Bone marrow (tissue), 2 donors: ENCODE measurements at places on chromosomes 12 and 14.

DNA sequence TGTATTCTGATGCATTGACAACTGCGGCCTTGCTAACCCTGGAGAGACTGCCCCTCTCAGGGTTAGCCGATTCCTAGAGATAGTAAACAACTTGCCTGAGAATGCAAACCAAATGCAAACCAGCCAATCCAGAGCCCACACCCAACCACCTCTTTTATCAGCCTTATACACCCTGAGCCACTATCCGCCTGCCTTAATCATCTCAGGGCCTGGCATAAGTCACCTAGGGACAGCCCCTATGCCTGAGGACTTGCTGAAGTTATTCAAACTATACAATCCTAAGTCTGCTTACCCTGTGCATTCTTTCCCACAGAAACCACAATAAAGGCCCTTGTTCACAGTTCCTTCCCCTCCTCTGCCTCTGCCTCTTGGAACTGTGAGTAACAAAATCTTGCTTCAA, 177.2 kb downstream of the KCNA5 start:
- no peak for DNase-seq

- DNase-seq = no peak
Measured at GRCh38 chr14:102232348-102232625, 72.7 kb downstream of the MOK start.

- DNase-seq = peak; percentile 67
Measured at GRCh38 chr12:56220611-56221231, 1.0 kb downstream of the RNF41 start.

DNA sequence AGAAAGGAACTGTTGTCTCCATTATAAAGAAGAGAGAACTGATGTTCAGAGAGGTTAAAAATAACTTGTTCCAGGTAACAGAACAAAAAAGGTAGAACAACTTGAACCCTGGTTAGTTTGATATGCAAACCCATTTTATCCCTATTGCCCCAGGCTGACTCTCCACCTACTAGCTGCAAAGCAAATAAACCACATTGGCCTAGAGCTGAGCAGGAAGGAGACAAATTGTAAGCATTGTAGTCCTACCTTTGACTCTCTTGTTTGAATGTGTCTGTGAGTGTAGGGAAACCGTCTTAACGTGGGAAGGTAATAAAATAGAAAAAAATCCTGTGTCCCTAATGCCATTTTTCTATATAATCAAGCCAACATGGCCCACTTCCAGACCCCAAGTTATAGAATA, 126.4 kb downstream of the CCER1 start:
- DNase-seq = no peak

DNA sequence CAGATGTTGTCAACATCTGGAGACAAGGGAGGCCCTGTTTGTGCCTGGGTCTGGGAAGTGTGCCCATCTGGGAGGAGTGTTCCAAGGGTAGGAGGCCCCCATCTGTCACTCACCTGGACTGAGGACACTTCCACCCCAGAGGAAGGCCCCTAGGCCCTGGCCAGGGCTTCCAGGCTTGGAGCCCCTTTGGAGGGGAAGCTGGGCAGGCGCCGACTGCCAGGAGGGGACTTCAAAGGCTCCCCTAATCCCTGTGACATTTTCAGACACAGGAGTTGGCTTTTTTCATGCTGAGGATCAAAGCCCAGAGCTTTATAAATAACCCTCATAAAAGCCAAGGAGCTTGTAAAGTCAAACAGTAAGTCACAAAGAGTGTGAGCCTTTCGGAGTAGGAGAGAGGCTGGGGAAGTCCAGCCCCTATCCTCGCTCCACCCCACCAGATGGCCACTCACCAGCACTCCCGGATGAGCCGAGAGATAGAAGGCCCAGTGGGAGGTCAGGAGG, 17.6 kb upstream of the FAM222A start:
- DNase-seq = no peak

DNA sequence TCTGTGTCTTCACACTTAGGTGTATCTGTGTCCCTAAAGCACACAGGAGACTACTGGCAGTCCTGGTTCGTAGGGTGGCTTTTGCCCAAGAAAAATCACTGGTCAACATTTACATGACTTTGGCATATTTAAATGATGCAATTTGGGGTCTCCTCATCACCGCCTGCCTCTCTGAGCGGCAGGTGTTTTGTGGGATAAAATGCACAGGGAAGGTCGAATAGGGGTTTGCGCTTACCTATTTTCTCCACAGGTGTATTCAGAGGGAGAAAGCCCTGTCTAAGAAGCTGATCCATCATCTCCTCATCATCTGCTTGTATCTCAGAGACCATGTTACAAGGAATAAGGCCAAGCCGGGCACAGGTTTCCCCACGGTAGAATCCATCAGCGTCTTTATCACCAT, 74.7 kb downstream of the PIWIL1 start:
- DNase-seq = no peak

DNA sequence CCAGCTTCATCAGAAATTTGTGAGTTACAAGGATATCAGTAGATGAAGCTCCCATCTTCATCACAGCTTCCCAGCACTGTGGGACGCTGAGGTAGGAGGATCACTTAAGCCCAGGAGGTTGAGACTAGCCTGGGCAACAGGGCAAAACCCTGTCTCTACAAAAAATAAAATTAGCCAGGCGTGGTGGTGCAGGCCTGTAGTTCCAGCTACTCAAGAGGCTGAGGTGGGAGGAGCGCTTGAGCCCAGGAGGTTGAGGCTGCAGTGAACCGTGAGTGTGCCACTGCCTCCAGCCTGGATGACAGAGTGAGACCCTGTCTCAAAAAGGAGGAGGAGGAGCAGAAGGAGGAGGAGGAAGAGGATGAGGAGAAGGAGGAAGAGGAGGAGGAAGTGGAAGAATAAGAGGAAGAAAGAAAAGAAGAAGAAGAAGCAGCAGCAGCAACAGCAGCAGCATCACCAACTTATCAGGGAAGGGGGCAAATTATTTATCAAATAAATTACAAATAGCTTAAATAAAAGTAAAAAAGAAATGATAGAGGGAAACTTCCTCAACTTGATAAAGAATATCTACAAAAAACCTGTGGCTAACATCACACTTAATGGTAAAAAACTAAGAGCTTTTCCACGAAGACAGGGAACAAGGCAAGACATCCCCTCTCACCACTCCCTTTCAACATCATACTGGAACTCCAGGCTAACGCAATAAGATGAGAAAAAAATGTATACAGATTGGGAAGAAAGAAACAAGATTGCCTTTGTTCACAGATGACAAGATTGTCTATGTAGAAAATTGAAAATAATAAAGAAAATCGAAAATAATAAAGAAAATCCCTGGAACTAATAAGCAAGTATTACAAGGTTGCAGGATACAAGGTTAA, 69.6 kb downstream of the NINJ2 start:
- no peak for DNase-seq

GRCh38 chr14:92421751-92422150, 91.8 kb upstream of the RIN3 start:
- DNase-seq = no peak
